Left lung (tissue), 14 donors: ENCODE measurements at places on chromosomes 13 and 19. TPM values are rescaled to one million over a fixed set of nuclear protein-coding genes. Genes with fewer than 3 reads are reported as not detected.

Gene FPR3
- polyA plus RNA-seq, result 1.1 TPM

DNA sequence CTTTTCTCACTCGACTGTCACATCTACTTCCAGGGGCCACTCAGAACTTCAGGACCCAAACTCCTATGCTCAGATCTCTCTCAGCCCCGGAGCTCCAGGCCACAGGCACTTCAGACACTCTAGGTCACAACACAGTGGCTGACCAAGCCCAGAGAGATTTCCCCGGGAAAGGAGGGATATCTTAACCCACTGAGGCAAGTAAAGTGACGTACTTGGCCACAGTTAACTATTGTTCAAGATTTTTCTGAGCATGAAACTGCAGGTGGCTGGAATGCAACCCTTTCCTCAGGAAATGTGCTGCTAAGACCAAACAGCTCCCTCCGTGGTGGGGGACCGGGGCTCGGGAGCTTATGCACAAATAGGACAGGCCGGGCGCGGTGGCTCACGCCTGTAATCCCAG, 23.9 kb downstream of the OPA3 start:
- no peak for DNase-seq

Gene PLPPR3
- 7.0 TPM for polyA plus RNA-seq

- no peak for DNase-seq
Measured at GRCh38 chr13:55160867-55161266, 1979.9 kb upstream of the PRR20A start.

GRCh38 chr19:41913538-41914423, 14.5 kb downstream of the ERFL start:
- DNase-seq, result no peak

Gene LAMP1
- polyA plus RNA-seq, result 131 TPM

DNA sequence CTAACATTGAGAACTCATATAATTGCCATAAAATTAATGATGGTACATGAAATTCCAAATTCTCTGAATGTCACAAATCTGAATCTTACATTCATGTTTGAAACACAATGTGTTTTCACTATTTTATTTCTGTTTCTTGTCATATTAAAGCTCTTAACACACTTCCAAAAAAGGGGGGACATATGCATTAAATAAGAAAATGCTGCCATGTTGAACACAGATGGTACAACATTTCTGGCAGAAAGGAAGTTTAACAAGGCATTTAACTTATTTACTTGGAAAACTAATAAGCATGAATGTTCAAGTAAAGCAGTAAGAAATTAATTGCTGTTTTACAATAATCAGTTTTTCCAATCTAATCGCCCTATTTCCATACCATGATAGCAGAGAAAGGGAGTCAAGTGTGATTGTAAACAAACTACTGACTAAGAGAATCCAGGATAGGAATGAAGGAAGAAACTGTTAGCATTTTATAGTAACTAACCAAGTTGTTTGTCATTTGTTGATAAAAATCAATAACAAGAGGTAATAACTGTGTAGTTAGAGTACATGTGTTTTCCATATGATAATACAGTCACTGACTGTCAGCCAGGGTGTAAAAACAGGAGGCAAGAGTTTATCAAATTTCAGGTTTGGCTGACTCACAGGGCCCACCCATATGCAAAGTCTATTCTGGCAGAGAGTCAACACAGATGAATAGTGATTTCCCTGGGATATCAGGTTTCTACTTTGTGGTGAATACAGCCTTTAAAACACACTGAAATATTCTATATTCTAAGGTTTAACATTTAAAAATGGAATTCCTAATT, 5.7 kb upstream of the FOXO1 start:
- no peak for DNase-seq

DNA sequence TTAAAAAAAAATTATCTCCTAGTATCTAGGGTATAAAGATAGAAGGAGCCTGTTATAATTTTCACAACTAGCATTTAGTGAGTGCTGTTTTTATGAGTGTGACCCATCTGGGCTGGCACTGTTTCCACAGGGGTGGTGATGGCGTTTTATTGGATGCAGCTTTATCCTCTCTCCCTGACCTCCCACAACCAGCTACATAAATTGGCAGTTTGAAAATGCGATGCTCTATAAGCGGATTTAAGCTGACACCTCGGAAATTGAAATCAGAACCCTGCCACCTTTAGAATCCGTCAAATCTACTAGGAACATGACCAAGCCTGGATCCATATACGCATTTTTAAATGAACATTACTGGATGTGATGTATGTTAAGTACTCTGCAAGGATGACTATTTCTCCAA, 44.9 kb downstream of the MYO16 start:
- DNase-seq, result no peak

Gene ZNF813
- polyA plus RNA-seq, result 5.7 TPM

DNA sequence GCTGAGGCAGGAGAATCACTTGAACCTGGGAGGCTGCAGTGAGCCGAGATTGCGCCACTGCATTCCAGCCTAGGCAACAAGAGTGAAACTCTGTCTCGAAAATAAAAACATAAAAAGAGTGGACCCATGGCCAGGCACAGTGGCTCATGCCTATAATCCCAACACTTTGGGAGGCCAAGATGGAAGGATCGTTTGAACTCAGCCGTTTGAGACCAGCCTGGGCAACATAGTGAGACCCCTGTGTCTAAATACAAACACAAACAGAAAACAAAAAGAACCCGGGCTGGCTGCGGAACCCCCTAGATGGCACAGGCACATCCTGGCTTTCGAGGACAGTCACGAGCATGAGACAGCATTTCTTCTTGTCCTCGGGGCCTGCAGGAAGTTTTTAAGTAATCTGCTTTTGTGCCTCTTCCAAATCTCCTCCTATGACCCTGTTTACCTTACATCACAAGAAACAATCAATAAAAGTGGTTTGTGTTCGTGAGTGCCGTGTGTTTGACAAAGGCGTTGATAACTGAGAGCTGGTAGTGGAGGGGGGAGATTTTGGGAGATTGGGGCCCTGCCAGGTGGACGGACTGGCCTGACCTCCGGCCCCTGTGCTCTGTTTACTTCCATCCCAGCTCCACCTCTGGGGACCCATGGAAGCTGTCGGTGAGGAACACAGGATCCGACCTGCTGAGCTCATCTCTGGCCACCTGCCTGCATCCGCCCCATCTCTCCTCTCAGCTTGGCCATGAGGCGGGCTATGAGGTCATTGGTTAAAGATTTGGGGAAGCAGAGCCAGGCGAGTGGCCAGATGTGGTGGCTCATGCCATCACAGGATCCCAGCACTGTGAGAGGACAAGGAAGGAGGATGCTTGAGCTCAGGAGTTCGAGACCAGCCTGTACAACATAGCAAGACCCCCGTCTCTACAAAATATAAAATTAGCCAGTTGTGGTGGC, 5.9 kb upstream of the GDF15 start:
- peak; percentile 84 for DNase-seq

Gene ICAM5
- polyA plus RNA-seq, result 3.9 TPM

DNA sequence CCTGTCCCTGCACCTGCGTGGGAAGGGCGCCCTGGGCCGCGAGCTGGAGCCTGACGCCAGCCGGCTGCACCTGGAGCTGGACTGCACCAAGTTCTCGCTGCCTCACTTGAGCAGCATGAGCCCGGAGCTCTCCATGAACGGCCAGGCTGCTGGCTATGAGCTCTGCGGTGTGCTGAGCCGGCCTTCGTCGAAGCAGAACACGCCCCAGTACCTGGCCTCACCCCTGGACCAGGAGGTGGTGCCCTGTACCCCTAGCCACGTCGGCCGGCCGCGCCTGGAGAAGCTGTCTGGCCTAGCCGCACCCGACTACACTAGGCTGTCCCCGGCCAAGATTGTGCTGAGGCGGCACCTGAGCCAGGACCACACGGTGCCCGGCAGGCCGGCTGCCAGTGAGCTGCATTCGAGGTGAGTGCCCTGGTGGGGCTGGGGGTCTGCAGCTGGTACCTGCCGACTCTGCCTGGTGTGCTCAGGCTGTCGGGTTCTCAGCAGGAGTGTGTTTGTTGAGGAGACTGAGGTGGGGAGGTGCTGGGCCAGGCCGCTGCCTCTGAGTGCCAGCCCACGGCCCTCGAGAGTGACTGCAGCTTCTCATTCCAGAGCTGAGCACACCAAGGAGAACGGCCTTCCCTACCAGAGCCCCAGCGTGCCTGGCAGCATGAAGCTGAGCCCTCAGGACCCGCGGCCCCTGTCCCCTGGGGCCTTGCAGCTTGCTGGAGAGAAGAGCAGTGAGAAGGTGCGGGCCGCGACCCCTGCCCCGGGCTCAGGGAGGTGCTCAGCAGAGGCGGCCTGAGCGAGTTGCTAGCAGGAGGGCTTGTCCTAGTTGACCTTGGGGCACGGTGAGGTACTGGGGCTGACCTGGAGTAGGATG, 19.5 kb downstream of the PLEKHJ1 start:
- no peak for DNase-seq

GRCh38 chr13:42484386-42484785, 89.6 kb upstream of the TNFSF11 start:
- no peak for DNase-seq

GRCh38 chr19:29415507-29415906, 110.3 kb upstream of the VSTM2B start:
- no peak for DNase-seq

DNA sequence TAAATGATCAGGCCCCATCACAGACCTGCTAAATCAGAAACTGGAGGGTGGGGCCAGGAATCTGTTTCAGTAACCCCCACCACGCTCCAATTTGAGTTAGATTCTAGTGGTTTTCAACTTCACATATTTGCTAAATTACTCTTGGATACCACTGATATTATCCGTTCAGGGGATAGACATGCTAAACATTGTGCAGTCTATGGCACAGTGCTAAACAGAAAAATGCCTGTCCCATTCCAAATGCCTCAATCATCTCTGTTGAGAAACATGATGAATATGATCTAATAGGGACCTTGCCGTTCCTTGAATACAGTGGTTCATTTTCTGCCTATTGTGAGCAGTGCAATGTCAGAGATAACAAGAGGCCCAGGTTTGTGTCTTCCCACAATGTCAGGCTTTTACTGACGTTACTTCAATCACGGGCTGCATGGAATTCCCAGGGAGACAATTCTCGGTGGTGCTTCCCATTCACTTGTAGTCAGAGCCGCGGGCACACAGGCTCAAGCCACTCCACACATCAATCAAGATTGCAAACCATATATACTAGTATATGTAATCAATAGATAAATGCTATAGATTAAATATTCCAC, 52.7 kb downstream of the MYO16 start:
- DNase-seq, result no peak

Gene OVOL3
- not detected for polyA plus RNA-seq

Gene SERPINE3
- polyA plus RNA-seq, result 0.74 TPM

DNA sequence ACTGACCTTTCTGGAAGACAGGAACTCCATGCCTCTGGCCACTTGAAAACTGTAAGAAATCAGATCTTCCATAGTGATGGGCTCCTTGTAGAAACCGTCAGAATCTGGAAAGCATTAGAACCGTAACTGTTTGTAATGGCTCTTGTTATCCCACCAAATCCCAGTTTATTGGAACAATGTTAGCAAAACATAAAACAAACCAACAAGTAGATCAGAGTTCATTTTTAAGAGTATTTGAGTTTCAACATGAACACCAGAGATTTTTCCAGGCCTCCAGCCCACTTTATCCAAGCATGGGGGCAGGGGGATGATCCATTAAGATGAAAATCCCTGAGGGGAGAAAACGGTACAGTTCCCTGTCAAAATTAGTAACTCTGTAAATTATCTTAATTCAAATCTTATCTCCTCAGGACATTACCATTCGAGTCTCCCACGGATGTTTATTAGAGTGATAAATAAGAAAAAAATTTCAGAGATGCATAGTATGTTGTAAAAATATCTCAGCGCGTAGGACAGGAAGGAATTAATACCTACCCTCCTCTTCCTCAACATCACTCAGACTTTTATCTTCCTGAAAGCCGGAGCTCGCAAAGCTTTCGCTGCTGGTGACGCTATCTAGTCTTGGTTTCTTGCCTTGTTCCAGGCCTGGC, 172.5 kb downstream of the FLT1 start:
- no peak for DNase-seq

DNA sequence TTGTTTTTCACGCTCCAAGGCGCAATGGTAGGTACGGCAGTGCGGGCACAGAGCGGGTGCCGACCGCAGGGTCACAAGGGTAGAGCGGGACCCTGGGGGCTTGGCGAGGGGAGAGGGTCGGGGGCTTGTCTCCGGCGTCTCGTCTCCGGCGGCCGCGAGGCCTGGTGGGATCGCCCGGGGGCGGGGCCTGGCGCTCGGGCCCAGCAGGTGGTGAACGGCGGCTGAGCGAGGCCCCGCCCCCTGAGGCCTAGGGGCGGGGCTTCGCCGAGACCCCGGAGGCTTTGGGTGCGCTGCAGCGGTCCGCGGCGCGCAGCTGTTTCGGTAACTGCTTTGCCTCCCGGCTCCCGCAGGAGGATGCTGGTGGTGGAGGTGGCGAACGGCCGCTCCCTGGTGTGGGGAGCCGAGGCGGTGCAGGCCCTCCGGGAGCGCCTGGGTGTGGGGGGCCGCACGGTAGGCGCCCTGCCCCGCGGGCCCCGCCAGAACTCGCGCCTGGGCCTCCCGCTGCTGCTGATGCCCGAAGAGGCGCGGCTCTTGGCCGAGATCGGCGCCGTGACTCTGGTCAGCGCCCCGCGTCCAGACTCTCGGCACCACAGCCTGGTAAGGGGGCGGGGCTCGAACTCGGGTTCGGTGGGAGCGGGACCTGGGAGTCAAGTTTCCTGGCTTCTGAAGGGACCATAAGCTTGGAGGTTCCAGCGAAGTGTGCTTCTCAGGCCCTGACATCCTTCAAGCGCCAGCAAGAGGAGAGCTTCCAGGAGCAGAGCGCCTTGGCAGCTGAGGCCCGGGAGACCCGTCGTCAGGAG, at the start of gene TSEN34:
TSEN34 (plus strand) TSS at position 298 of the 800 bp plus-strand sequence; CDS start at position 355, 57 bp downstream.
- peak; percentile 97 for DNase-seq

Gene CALR3
- polyA plus RNA-seq, result not detected

Gene SIGLEC8
- 0.06 TPM for polyA plus RNA-seq

DNA sequence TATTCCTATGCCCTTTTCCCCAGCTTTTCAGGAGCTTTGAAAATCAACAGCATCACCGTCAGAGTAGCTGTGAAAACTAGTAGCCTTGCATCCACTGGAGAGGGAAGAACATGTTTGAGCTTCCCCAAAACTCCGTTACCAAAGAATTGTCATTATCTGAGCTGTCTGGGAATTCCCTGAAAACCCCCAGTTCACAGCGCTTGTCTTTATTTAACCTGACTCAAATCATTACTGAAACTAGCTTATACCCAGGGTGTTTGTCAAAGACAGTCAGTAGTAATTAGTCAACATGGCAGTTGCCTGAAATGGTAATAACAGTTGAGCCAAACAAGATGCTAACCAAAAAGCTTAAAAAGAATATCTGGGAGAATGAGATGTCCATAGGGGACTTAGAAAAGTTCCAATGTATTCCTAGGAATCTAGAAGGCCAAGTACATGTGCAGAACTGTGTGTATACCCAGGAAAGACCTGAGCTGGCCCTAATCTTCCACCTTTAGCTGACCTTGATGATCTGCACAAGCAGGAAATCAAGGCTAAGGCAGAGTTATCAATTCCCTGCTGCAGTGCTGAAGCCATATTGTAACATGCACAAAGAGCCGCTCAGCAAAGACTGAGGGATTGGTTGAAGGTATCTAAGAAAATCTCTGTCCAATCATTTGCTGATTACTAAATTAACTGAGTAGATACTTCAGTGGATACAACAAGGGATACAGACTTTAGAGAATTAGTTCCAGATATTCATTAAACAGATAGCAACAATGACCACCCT, 130.8 kb downstream of the KL start:
- no peak for DNase-seq
